Astrocyte of the cerebellum (primary cell): ENCODE measurements at places on chromosomes 11 and 22.

DNA sequence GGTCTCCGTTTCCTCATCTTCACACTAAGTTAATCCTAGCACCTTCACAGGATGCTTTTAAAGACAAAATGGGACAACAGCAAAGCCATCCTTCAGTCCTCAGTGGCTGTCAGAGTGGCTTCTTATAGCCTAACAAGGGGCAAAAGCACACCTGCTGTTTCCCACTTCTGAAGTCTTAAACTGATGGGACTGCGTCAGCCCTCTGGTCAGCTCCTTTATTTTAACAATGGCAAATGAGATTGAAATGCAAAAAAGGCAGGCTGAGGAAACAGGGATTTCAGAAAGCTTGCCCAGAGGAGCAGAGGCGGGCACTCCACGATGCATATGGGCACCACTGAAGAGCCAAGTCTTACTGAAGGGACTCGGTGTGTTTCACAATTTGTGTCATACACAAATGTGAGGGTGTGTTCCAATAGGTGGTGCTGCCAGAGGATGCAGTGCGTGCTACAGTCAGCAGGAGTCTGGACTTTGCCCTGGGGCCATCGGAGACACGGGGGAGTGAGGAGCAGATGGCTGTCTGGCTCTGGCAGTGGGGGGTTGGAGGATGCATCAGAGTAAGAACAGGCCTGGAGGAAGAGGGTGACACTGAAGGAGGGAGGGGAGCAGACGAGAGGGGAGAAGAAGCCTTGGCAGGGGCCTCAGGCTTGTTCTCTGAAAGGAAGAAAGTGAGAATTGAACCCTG lies 47.3 kb downstream of the TENM4 start:
- DNase-seq: no peak

DNA sequence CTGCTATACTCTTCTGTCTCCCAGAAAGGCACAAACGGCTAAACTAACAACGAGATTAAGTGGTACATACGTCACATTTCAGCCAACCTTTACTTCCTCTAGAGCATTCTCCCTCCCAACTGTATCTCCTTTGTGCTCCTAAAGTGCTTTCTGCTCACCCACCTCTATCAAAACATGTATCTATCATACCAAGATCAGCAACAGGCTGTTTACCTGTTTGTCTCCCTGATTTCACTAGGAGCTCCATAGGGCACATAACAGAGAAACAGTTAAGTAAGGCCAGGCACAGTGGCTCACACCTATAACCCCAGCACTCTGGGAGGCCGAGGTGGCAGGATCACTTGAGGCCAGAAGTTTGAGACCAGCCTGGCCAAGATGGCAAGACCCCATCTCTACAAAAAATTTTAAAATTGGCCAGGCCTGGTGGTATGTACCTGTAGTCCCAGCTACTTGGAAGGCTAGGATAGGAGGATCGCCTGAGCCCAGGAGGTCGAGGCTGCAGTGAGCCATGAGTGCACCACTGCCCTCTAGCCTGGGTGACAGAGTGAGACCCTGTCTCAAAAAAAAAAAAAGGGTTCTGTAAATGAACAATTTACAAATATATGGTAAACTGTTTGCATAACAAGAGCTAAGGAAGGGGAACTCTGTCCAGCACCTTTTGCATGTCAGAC lies 2.8 kb downstream of the NDUFC2 start:
- no peak for DNase-seq

DNA sequence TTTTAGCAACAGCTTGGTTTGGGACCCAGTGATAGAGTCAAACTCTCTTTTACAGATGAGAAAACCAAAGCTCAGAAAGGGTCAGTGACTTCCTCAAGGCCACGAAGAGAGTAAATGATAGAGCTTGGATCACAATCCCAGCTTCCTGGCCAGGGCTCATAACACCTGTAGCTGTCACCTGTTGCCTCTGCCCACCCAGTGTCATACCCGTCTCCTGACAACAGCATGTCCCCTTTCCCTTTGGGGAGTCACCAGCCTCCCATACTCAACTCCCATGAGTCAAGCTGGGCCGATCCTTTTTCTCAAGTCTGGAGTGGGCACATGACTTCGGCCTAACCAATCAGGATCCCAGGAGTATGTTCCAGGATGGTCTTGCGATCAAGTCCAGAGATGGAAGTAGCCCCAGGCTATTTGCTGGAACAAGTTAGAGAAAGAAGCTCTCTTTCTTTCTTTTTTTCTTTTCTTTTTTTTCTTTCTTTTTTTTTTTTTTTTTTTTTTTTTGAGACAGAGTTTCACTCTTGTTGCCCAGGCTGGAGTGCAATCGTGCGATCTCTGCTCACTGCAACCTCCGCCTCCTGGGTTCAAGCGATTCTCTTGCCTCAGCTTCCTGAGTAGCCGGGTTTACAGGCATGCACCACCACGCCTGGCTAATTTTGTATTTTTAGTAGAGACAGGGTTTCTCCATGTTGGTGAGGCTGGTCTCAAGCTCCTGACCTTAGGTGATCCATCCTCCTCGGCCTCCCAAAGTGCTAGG lies 27.8 kb upstream of the MYH9 start:
- no peak for DNase-seq

DNA sequence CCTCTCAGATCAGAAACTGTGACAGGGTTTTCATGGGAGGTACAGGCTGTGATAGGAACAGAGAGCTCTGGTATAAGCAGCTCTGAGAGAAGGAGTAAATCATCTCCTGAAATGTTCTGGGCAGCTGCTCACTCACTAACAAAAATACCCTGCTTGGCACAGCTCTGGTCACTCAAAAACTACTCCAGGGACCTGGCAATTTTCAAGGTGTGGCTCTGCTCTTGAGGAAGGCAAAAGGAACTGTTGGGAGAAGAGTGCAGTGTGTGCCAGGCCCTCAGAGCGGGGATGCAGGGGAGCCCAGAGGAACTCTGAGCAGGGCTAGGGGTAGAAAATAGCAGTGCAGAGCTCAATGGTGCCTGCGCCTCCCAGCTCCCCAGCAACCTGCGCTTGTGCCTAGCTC lies 180.5 kb upstream of the ZBED5 start:
- no peak for DNase-seq

GRCh38 chr22:45562537-45563361 lies 60.1 kb downstream of the FBLN1 start:
- no peak for DNase-seq

DNA sequence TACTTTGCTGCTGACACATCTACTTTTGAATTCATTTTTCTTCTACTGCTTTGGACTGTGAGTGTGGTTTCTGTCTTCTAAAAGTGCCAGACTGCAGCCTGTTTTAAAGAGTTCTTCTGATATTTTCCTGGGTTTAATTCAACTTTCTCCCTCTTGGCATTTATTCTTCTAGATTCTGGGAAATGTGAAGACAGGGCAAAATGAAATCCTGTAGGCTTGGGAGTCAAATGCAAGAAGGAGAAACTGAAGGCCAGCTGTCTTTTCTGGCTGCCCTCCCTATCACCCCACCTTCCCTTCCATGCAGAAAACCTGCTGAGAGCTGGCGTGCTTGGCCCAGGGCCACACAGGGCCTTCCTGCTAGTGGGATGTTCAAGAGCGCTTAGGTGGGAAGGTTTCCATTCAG lies 7.6 kb downstream of the ZNF70 start:
- no peak for DNase-seq
